ENCODE measurements at places on chromosomes 6 and 20.
A peak's percentile ranks its signal among the peaks of the same experiment; 100 is the strongest.

DNA sequence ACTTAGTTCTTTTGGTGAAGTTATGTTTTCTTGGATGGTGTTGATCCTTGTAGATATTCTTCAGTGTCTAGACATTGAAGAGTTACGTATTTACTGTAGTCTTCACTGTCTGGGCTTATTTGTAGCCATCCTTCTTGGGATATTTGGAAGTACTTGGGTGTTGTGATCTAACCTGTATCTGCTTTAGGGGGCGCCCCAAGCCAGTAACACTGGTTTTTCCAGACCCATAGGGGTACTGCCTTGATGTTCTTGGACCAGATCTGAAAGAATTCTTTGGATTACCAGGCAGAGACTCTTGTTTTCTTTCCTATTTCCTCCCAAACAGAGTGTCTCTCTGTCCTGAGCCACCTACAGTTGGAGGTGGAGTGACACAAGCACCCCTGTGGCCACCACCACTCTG, 309.1 kb upstream of the IMPG1 start:
- DNase-seq, result no peak

DNA sequence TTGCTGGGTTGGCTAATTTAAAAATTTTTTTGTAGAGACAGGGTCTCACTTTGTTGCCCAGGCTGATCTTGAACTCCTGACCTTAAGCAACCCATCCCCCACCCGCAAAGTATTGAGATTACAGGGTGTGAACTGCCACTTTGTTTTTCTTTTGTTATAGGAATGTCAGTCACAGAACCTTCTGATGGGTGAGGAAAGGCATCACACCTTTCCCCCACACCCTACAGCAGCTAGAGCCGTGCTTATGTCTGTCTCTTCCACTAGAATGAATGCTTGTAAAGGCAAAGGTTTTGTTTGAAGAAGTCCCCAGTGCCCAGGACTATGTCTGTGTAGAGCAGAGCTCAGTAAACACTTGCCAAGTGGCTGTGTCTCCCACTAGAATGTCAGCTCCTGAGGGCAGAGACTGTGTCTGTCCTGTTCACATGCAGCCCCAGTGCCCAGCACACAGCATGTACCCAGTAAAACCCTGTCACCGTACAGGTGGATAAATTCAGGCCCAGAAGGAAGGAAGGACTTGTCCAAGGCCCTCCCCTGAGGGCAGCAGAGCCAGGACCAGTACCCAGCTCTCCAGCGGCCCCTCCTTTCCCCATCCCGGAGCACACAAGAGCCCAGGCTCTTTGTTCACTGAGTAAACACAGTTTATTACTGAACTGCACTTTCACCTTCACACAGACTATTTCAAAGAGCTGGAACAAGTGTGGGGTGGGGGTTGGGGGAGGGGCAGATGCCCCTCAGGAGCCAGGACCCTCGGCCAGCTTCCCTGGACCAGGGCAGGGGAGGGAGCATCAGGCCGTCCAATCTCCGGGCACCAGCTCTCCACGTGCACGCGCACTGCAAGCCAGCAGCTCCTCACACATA, 26.4 kb downstream of the COX4I2 start:
- DNase-seq, result no peak

DNA sequence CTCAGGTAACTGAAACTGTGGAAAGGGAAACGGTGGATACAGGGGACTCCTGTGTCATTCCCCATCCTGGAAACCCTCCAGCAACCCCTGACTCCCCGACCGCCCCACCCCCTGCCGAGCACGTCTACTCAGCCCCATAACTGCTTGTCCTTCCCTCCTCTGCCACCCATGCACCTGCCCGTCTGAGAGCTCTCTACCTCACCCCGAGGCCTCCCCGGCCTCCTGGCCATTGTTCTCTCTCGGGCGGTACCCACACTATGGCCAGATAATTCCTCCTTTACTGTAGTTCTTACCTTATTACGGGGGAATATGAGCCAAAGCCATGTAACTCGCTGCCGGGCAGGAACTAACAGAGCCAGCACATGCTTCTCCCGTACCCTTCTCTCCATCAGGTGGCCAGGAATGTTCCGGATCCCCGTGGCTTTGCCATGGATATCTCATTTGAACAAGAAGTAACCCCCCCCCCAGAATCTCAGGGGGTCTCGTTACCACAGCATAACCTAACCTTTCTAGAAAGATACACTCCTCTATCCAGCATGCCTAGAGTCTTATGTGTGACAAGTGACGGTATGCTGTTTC, 4.8 kb upstream of the IRF4 start:
- no peak for DNase-seq

DNA sequence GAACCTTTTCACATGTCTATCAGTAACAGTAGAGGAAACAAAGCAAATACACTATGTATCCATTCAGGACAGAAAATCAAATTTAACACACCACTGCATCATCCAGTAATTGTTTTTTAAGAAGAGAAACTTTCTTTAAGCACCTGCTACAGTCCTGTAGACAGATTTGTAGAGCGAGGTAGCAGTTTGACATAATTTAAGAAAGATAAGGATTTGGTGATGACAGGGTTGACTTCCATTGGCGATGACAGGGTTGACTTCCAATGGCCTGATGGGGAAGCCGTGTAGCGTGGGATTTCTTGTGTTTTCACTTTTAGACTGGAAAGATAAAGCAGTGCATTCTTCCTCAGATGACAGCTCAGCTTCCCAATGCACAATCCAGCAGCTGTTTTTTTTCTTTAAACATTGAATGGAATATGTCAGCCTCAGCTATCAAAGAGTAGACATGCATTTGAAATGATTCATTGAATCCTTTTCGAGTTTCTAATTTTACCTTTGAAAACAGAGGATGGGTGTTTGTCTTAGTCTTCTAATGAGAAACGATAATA, 68.5 kb downstream of the ECT2L start:
- DNase-seq, result no peak

DNA sequence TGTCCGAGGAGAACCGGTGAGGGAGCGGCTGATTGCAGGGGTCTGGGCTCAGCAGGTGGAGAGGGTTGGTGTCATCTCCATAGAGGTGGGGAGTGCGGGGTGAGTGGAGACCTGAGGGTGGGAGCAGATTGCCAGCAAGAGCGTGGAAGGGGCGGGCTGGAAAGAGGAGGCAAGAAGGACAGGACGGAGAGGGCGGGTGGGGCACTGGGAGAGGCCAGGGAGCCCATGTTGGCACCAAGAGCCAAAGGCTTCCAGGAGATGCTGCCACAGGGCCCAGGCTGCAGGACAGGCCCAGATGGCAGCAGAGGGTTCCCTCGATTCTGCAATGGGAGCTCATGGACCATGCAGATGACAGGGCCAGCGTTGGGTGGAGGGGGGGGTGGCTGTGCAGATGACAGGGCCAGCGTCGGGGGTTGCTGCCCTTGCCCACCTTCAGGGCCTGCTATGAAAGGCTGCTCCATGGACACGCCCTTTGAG, 105.4 kb downstream of the TMEM242 start:
- no peak for DNase-seq

- no peak for DNase-seq
Observed at GRCh38 chr6:39816747-39817146, 24.6 kb downstream of the DAAM2 start.

DNA sequence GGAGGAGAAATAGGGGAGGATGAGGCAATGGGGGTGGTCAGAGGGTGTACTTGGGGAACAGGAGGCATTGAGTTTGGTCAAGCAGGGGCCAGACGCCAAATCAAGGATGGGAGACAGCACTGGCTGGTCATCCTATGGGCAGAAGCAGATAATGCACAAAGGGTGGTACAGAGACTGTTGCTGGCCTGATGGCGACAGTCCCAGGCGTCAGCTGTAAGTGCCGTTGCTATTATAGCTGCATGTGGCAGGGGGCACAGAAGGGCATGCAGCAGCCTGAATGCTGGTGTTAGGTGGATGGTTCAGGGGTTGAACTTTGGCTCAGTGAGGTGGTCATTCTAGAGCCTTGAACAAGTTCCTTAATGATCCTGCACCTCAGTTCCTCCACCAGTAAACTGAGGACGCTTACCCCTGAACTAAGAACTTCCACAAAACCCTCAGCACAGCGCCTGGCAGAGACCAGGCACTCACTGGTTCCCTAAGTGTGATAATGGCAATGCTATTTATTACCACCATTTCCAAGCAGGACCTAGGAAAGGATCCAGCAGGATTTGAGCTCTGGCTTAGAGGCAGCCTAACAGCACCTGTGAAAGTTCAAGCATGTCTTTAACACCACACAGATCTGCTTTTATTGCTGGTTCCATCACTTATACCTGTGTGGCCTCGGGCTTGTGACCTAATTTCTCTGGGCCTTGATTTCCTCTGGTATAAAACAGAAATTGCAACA, 162.7 kb downstream of the INSM1 start:
- no peak for DNase-seq

- DNase-seq, result peak; percentile 36
Observed at GRCh38 chr20:10504994-10505730, 70.1 kb downstream of the SLX4IP start.

- DNase-seq, result no peak
Observed at GRCh38 chr20:50916257-50916656, 15.0 kb downstream of the ADNP start.

DNA sequence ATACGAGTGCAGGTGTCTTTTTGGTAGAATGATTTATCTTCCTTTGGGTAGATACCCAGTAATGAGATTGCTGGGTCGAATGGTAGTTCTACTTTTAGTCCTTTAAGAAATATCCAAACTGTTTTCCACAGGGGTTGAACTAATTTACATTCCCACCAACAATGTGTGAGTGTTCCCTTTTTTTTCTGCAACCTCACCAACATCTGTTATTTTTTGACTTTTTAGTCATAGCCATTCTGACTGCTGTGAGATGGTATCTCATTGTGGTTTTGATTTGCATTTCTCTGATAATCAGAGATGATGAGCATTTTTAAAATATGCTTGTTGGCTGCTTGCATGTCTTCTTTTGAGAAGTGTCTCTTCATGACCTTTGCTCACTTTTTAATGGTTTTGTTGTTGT, 1.9 kb upstream of the ZNF831 start:
- DNase-seq, result no peak
